ENCODE measurements at places on chromosomes 16 and 17. TPM values are rescaled to one million over a fixed set of nuclear protein-coding genes. Genes with fewer than 3 reads are reported as not detected.

DNA sequence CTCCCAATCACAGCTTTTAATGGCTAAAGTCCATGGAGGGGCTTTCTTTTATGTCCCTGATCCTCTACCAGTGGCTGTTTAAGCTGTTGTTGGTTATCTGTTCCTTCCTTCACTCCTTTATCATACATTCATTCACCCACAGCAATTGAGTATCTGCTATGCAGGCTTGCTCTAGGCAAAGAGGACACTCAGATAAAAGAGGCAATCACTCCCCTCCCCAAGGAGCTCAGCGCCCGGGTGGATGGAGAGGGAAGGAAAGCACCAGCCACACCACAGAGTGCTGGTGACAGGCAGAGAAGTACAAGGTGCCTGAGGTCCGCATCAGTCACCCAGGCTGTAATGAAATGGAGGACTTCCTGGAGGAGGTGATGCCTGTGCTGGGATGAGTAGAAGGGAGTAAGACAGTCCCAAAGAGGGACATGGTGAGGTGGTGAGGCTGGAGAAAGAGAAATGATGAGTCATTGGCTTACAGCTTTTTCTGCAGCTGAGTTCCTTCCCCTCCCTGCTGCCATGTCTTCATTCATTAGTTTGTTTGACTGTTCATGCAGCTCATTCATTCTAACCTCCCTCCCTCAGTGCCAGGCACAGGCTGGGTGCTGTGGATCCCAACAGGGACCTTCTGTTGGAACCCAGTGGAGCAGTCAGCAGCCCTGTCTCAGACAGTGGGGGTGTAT, 12.8 kb upstream of the NGFR start:
- DNase-seq, result no peak

- DNase-seq, result no peak
Measured at GRCh38 chr16:8812162-8812843, 14.7 kb downstream of the PMM2 start.

DNA sequence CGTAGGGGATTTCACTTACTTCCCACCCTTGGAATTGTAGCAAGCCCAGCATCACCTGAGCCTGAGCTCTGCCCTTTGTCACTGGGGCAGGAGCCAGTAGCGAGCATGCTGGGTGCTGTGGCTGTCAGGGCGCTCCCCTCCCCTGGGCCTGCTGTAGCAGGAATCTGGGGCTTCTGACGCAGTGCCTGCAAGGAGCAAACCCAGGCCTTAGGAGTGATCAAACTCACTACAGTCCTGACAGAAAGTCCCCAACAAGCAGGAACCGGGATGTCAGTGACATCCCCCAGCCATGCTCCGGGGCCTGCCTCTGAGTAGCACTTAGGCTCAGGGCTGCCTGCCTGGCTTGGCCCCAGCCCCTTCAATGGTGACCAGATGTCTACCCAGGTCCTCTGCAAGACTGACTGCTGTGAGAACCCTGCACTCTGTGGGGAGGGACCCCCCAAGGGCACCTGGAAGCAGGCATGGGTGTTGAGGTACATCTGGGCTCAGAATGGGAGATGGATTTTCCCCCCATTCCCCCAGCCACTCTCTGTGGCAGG, 23.5 kb downstream of the PLD6 start:
- no peak for DNase-seq

GRCh38 chr16:58211245-58211644, 13.3 kb upstream of the CSNK2A2 start:
- no peak for DNase-seq

DNA sequence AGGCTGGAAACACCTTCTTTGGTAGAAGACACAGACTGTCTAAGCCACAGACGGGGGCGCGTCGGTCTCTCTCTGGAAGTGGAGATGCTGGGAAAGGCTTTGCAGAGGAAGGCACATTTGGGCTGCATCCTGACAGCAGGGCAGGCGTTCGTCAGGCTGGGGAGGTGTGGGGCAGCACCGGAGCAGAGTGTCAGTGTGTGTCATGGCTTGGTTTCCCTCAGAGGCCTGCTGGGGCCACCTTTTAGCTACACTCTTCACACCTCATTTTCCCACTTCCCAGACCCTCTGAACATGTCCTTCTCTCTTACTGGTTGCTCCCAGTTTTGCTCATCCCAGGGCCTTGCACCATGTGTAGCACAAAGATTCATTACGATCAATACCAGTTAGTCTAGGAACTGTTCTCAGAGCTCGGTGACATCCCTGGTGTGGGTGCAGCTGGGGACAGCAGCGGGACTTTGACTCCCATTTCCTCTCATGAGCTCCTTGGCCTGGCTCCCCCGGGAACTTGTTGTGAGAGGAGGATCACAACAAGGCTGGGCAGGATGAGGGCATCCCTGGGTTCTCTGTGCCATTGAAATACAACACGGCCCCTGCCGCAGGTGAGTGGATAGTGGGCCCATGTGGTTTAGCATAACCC, 33.1 kb downstream of the SMARCE1 start:
- DNase-seq, result no peak

CCDC154 gene
- 2.3 TPM for total RNA-seq

UBE2G1 gene
- 54.9 TPM for total RNA-seq

ARSG gene
- total RNA-seq, result 7.7 TPM

Measured in CD8-positive, alpha-beta memory T cell (primary cell).